ENCODE measurements at places on chromosomes 4 and X.

GRCh38 chr4:121072224-121073003 lies at the start of gene NDNF:
NDNF (minus strand) TSS chr4:121072535; CDS start chr4:121045837, 26,698 bp downstream.
- no peak for DNase-seq

DNA sequence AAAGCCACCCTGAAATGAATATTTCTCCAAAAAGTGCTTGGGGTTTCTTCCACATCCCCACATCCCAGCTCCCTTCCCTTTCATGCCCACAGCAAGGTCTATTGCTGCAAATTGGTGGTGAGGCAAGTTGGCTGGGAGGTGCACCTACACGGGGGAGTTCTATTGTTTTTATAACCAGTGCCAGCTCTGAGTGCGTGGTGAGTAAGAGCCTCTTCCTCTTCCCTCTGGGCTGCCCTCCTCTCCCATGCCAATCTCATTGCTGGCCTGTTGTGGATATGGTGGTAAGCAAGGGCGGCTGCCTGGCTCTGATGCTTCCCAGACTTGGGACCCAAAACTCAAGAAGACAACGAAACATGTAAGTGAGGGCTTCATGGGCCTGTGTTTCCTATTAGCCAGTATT lies 204.3 kb downstream of the SHROOM3 start:
- DNase-seq = peak; percentile 64

GRCh38 chrX:15674841-15675489 lies 10.4 kb upstream of the CLTRN start:
- peak; percentile 91 for DNase-seq

GRCh38 chrX:48001260-48001659 lies 2.5 kb downstream of the ZNF182 start:
- no peak for DNase-seq

GRCh38 chr4:159495515-159496236 lies 392.8 kb downstream of the RAPGEF2 start:
- no peak for DNase-seq

- no peak for DNase-seq
Measured at GRCh38 chr4:134668237-134668636, 466.6 kb upstream of the PABPC4L start.

DNA sequence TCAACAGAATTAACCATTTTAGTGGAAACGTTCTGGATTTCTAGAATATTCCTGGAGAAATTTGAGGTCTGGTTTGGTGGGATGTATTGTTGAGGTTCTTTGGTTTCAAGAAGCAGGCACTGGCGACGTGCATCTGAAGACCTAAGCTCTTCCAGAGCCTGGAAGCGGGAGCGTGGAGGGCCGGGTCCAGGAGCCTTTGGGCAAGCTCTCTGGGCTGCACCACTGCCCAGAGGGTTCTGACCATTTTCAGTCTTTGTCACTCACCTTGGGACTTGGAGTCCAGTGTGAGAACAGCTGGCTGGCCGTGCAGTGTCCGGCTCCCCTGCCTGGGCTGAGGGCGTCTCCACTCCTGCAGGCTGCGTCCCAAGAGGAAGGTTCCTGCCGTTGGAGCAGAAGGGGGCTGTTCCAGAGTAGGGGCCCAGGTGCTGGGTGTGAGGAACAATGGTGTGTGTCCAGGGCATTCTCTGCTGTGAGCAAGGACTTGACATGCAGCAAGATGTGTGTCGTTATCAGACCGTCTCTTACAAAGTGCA lies 24.0 kb downstream of the PIGG start:
- no peak for DNase-seq

- peak; percentile 44 for DNase-seq
Measured at GRCh38 chr4:186192066-186192612, 772 bp downstream of the CYP4V2 start.

DNA sequence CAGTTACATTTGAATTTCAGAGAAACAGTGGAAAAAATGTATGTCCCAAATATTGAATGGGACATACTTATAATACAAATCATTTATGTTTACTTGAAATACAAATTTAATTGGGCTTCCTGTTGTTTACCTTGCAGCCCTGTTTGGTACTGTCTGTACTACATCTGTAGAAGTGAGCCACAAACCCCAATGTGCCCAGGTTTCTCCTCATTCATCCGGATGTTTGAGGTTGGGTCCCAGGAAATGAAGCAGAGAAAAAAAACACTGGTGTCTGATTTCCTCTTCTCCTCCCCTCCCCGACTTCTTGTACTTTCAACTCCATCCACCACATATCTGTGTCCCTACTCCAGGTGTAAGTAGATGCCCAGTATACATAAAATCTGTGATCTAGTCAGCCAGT lies 27.1 kb upstream of the SCRG1 start:
- DNase-seq = no peak

DNA sequence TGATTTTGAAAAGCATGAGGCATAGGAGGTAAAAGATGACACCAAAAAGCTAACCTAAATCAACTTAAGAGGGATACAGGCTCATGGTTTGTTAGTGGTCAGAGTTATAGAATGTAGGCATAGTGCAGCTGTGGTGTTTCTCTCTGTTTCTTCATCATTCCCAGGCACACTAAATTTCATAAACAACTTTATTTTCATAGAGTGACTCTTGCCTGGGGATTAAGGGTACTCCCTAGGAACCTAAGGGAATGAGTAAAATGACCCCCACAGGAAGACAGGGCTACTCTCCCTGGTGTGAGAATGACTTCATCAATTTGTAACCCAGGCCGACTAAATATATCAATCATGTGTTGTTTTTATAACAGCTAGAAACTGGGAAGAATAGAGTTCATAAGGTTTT lies 11.1 kb downstream of the FABP2 start:
- DNase-seq = no peak

DNA sequence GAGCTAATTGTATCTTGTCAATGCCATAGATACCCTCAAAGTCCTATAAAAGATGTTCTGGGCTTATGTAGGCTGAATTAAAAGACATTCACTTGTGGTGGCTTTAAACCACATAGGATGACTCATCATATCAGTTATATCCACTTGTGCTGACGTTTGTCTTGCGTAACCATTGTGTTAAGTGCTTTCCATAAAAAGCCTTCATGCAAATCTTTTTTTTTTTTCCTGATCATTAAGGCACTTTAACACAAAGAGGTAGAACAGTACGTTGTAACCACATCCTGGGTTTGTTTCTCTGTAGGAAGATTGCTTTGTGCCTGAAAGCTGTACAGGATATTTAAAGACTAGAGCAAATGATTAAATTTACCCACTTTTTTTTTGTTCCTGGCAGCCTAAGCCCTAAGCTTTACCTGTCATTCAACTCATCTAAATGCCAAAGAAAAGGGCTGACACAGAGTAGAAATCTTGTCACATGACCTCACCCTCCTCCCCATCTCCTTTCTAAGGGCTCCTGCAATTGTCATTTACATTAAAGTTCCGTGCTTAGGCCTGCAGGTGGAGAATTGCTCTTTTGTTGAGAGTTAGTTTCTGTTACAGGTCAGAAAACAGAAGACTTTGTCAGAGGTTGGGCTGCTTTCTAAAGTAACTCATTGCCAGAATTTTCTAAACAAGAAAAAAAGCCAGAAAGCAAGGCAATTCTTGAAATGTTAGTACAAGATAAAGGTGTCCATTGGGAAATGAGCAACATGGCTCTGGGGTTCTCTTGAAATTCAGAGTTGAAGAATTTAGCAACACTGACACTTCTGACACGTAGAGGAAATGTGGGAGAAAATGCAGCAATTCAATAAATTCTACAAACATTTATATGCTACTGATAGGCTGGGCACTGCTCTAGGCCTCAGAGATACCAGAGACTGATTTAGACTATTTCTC lies 555.6 kb downstream of the PPARGC1A start:
- peak; percentile 92 for DNase-seq

DNA sequence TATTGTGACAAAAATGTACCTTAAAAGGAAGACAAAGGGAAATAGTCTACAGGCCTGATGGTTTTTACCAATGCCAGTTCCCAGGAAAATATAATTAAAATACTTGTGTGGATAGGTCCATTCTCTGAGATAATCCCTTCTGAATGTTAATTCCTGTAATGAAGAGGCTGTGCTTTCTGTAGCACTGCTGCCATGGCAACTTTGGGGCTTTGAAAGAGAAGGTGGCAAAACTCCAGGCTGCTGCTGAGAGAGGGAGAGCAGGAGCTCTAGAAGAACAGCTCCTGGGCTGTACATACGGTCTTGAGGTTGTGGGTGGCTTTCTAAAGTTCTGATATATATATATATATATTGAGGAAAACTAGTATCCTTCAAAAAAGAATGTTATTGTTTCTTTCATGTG lies 125.4 kb downstream of the PDLIM5 start:
- DNase-seq = no peak

- DNase-seq = no peak
Measured at GRCh38 chrX:150837845-150838244, 60.6 kb downstream of the CD99L2 start.

- no peak for DNase-seq
Measured at GRCh38 chr4:2604614-2605013, 68.2 kb downstream of the FAM193A start.
